ENCODE measurements at places on chromosomes 12 and 14.

GRCh38 chr14:87181288-87181687 is 811.7 kb downstream of the GALC start:
- DNase-seq, result no peak

- no peak for DNase-seq
These were observed 17.3 kb upstream of the KLHL42 start for GRCh38 chr12:27762757-27763156.

GRCh38 chr14:75711105-75711795 is 50.2 kb downstream of the TTLL5 start:
- peak; percentile 73 for DNase-seq

- no peak for DNase-seq
These were observed 400.3 kb downstream of the ZFP36L1 start for GRCh38 chr14:68392393-68393141.

GRCh38 chr12:78395961-78396360 is 468.6 kb upstream of the SYT1 start:
- DNase-seq, result no peak

GRCh38 chr12:76384560-76384959 is 36.3 kb upstream of the BBS10 start:
- DNase-seq, result no peak

DNA sequence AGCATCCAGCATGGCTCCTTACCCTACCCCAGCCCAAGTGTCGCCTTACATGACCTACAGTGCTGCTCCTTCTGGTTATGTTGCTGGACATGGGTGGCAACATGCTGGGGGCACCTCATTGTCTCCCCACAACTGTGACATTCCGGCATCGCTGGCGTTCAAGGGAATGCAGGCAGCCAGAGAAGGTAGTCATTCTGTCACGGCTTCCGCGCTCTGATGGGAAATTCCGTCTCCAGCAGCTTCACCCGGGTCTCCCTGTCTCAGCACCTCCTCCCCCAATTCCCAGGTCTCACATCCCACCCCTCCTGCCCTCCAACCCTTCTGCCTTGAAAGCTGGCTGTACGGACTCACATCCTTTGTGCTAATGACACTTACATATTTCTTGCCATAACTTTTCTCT is 14.6 kb downstream of the PAX9 start:
- DNase-seq, result no peak

DNA sequence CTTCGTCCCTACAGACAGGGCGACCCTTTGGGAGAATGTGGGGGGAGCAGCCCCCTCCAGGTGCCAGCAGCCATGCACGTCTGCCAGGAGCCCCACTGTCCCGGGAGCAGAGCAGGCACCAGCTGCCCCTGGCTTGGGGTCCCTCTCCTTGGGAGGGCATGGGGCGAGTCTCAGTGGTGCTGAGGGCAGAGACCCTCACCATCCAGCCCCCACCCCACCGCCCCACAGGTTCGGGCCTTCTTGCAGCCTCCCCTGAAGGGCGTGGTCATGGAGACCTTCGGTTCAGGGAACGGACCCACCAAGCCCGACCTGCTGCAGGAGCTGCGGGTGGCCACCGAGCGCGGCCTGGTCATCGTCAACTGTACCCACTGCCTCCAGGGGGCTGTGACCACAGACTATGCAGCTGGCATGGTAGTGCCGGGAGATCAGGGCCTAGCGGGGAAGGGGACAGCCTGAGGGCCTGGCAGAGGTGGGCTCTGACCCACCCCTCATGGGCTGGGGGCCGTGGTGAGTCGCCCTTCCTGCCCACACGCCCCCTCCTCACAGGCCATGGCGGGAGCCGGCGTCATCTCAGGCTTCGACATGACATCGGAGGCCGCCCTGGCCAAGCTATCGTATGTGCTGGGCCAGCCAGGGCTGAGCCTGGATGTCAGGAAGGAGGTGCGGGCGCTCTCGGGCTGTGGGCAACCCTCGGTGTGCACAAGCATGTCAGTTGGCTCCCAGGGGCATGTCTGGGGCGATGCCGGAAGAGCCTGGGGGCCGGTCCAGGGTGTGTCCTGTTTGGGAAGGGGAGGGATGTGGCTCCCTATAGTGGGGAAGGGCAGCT is 18.8 kb downstream of the ASPG start:
- DNase-seq, result no peak

DNA sequence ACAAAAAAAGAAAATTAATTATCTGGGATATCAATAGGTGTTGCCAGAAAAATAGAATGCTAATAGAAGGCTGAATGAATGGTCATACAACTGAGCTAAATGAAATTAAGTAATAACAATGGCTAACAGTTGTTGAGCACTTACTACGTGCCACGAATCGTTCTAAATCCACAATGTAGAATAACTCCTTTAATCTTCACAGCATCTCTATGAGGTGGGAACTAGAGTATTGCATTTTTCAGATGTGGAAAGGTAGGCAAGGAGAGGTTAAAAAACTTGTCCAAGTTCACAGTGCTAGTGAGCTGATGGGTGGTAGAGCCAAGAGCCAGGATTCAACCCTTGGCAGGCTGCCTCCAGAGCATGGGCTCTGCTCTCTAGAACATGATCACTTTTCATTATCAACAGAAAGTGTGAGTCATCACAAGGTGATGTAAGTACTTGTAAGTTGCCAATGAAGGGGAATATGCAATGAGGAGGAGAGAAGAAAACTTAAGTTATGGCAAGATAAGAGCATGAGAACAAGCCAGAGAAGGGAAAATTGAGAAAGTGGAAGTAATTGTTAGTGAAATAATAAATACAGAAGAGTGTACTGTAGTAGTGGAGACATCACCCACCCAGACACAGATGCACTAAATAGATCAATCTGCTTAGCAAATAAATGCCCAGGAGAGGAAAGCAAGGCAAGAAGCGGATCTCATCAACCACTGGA is 122.1 kb downstream of the PRKD1 start:
- DNase-seq, result no peak

DNA sequence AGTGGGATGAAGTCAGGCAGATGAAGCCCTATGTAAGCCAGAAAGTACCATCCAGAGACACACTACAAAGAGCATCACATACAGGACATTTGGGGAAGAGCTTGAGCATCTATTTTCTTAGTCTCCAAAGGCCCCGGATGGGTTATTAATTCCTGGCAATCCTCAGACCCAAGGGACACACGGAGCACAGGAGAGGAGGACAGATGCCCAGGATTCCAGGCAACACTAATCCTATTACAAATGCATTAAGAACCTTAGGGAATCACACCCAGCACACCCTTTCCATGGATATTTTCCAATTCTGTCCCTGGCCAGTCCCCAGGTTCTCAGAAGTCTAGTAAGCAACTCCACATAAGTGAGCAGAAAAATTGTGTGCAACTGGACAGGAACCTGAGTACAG is 65.9 kb downstream of the CMKLR1 start:
- peak; percentile 88 for DNase-seq

DNA sequence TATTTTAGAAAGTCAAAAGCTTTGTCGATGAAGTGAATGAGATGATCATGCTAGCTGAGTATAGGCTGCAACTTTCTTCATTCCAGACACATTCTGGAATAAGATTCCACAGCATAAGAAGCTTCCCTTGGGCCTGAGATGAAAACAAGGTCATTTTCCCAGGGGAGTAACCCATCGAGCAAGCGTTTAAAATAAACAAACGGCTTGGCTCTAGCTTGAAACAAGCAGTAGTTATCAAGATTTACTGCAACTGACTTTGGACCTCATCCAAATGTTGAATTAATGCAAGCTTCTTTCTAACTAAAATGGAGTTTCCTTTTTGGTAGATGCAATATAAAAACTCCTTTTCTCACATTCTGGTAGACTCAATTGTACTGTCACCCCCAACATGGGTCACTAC is 23.0 kb downstream of the KCNJ8 start:
- no peak for DNase-seq

DNA sequence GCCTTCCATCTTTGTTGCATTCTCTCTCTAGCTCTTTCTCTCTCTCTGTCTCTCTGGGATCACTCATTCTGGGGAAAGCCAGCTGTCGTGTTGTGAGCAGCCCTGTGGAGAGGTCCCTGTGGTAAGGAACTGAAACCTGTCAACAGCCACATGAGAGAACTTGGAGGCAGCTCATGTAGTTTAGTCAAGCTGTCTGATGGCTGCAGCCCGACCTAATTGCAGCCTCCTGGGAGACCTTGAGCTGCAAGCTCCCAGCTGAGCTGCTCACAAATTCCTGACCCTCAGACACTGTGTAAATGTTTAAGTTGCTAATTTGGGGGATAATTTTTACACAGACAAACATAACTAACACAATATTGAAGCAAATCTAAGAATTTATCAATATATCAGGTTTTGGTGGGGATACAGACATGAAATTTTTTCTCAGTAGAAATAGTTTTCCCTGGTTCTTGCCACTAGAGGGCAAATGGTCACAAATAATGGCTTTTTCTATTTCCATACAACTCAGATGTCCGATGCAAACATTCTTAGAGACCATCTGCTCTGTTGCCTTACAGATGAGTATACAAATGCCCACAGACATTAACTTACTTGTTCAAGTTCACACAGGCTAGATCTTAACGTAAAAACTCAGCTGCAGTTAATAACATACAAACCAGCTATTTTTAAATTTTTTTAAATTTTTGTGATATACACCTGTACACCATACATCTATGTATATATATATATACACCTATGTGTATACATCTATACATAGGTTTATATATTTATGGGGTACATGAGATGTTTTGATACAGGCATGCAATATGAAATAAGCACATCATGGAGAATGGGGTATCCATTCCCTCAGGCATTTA is 15.5 kb upstream of the KRR1 start:
- DNase-seq, result peak; percentile 57

DNA sequence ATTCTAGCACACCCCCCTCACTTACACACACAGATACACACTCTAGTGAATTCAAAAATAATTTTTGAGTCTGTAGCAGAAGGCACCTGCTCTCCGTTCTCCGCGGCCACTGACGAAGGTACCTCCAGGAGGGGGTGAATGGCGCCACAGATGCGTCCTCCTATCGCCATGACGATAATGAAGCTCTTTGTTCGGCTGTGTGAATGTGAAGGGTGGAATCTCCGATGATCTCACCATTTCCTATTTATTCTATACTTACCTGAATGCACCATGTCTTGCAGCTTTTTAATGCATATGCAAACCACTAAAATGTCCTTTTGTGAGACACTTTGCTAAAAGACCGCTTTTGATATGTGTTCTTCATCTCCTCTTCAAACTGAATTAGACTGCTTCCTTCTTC is 162.7 kb downstream of the EGLN3 start:
- DNase-seq, result no peak

DNA sequence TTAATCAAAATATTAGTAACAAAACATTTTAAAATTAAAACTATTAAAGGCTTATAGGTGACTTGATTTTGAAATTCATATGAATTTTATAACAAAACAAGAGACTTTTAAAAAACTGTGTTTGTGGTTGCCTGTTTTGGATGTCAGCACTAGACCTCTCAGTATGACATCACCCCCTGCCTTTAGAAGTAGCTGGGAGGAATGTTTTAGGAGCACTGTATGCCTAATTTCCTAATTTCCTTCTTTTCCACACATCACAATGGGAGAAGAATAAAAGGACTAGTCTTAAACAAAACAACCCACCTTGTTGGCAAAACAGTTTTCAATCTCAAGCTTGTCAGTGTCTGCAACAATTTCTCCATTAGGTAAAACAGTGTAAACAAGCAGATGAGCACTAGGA is 48.1 kb upstream of the PZP start:
- DNase-seq, result no peak

DNA sequence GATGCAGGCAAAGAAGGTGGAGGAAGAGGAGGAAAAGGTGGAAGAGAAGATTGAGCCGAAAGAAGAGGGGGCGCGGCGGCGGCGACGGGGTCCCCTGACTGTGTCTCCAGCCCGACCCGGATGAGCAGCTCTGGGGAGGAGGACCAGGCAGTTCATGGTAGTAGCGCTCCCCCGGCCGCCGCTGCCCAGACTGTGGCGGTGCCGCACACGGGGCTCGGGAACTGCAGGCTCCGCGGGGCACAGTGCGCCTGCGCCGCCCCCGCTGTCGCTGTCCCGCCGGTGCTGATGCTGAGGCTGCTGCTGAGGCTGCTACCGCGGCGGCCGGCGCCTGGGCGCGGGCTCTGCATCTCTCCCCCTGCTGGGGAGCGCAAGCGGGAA is at the start of gene KCNH5:
Gene KCNH5, minus strand, starts transcription at position 225 of the 378 bp plus-strand sequence. CDS start 272 bp downstream, outside the sequence.
- peak; percentile 88 for DNase-seq

- DNase-seq, result no peak
These were observed 89.0 kb downstream of the SH2B3 start for GRCh38 chr12:111494676-111495075.

DNA sequence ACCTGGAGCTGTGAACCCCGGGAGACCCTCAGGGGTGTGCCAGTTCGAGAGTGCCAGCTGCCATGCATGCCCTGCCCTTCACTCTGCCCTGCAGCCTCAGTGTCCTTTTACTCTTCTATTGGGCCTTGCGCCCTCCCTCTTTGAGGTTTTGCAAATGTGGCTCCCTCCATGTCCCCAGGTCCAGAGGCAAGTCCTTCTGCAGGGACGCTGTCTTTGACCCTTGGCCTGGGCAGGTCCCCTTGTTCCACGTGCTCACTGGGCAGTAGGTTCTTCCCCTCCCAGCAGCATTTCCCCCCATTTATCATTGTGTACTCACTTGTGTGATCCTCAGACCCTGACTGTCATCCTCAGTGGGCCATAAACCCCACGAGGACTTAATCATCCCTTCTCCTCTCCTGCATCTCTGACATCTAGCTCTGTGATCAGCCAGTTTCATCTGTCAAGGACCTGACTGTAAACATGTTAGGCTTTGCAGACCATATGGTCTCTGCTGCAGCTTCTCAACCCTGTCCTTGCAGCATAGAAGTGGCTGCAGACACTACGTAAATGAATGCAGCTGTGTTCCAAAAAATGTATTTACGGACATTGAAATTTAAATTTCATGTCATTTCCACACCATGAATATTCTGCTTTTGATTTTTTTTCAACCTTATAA is 36.6 kb downstream of the TSPAN9 start:
- DNase-seq, result no peak

- no peak for DNase-seq
These were observed 93.7 kb downstream of the VCPKMT start for GRCh38 chr14:50022661-50023060.

GRCh38 chr12:130977743-130978095 is 24.0 kb downstream of the ADGRD1 start:
- DNase-seq, result no peak

GRCh38 chr12:50174971-50175715 is 8.0 kb upstream of the CERS5 start:
- DNase-seq, result peak; percentile 45

- DNase-seq, result no peak
These were observed 57.8 kb downstream of the TTC8 start for GRCh38 chr14:88882236-88882635.

DNA sequence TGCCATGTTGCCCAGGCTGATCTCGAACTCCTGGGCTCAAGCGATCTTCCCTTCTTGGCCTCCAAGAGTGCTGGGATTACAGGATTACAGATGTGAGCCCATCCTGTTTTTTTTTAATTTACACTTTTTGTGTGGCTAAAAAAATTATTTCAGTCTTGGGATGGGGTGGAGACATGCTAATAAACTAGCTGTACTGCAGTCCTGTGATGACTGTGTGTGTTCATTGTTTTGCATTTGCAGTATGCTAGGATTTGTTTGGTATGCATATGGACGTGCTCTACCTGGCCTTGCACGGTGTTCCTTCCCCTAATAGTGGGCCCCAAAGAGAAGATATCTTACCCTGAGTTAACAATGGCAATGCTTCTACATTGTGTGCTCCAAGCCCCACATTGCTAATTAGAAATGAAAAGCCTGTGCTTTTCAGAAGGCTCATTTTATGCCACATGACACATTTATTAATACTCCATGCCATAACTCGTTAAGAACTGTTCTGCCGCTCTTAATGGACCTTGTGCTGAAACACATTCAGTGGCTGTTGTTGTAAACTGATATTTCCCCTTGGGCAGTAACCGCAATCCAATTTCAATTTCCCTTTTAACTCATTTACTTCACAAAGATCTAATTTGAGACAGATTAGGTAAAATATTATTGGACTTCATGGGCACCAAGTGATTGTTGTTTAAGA is 86.4 kb downstream of the SCN8A start:
- DNase-seq, result no peak

GRCh38 chr14:99821519-99822508 is 28.6 kb downstream of the EML1 start:
- DNase-seq, result no peak

Measured in D341Med (cell line).